ENCODE measurements at places on chromosomes 3 and 15.

GRCh38 chr15:42507514-42507913, 12.1 kb downstream of the SNAP23 start:
- no peak for DNase-seq

GRCh38 chr3:4827767-4828166, 151.5 kb upstream of the BHLHE40 start:
- DNase-seq = no peak

DNA sequence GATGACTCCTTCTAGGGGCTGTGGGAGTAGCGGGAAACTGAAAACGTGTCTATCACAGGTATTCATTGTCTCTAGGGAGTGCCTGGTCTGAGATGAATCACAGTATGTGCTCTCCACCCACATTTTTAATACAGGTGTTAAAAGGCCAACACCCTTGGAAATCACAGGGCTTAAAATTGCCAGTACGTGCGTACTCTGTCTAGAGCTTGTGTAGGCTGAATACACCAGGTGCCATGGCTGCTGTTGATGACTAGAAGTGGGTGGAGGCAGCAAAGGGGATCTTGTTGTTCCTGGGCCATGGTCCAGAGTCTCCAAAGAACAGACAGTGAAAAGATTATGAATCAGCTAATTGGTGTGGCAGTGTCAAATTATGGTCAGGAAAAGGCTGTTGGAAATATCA, 35.1 kb upstream of the P3H2 start:
- DNase-seq = no peak

DNA sequence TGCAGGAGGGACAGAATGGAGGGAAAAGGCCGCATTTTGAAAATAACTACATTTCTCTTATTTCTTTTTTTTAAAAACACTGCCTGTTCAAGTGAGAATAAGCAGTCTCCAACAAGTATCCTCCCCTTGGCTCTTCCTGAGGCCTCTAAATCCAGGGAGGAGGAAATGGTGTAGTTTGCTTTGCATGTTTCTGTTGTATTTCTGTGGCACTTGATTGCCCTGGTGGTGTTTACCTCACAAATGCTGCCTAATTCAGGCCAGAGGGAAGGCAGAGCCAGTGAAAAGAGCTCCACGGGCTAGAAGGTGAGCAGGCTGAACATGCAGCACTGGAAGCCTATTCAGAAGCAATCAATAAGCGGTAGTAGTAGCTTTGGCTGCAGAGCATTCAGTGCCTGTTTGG, 149.3 kb upstream of the ATP11B start:
- no peak for DNase-seq

- DNase-seq = peak; percentile 50
Measured at GRCh38 chr3:59998058-59998457, 948.2 kb upstream of the CFAP20DC start.

- DNase-seq = peak; percentile 45
Measured at GRCh38 chr3:170517242-170517945, 68.5 kb downstream of the SLC7A14 start.

Data from fibroblast of skin of abdomen (primary cell).